ENCODE measurements at places on chromosomes 6 and 20.

GRCh38 chr6:28137505-28137981 lies 4.1 kb upstream of the ZKSCAN8 start:
- DNase-seq, result no peak

DNA sequence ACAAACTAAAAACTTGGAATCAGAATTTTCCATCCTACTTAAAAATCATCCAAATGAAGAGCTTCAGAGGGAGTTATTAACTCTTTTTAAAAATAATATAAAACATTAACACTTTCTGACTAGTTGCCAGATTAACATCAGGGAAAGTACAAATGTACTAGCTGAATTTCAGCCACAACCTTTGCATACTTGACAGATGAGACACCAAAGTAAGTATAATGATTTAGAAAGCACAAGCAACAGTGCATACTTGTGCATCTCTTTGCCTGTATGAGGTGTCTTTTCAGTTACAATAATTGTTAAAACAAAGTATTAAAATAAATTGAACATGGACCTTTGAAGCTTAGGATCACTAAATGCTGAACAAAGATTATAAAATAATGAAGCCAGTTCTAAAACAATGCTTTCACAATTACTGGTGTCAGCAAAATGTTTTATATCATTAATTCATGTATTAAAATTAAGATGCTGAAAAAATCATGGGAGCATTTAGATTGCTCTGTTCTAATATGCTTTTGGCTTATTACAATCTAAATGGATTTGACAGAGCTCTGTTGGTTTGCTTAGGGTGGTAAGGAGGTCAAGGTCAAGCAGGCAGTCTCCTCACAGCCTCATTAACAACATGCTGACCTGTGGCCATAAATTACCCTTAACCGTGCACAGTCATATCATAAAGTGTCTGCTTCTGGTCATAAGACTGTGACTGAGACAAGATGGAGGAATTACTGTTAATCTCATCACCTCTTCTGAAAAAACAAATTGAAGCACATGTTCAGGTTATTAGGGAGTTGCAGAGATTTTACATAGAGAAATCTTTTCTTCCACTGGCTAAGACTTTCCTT lies 15.1 kb downstream of the RNF217 start:
- no peak for DNase-seq

DNA sequence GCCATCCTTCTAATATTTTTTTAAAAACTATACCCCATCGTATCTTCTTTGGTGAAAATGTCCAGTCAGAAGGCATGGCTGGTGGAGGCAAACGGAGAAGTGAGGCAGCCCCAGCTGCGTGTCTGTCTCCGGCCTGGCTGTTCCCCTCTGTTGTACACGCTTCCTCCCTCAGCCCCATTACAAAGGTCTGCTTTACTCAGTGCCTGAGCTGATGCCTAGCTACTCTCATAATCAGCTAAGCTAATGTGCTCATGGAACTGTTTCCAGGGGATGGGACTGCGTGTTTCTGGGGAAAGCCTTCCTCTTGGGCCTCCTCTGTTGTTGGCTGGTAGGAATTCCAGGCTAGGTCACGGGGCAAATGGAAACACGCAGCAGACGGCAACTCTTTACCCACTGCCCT lies 67.3 kb downstream of the PPP1R3G start:
- DNase-seq, result no peak

DNA sequence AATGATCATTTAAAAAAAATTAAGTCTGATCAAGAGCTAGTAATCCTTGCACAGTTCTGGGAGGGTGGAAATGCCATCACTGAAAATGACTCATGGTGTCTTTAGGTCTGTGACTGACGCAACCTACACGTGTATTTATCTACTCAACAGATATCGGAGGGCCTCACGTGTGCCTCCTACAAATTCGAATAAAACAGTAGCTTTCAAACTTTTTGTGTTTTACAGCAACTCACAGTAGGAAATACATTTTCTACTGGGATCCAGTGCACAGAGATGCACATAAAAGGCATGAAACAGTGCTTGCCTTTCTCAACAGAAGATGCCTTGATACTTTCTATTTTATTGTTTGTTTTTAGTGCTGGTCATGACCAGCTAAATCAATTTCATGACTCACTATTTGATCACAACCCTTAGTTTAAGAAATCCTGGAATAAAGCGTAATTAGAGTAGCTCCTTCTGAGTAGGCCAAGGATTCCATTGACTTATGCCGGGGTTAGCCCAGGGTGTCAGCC lies 210.0 kb upstream of the SNX9 start:
- no peak for DNase-seq

GRCh38 chr6:21729431-21729830 lies 135.9 kb downstream of the SOX4 start:
- DNase-seq, result no peak

- no peak for DNase-seq
These were observed 68.0 kb upstream of the KCNQ5 start for GRCh38 chr6:72553531-72554511.

- DNase-seq, result no peak
These were observed 36.8 kb downstream of the THBS2 start for GRCh38 chr6:169216830-169217229.

- no peak for DNase-seq
These were observed 306.1 kb upstream of the FLRT3 start for GRCh38 chr20:14643556-14643955.

- DNase-seq, result no peak
These were observed 46.9 kb downstream of the CDS2 start for GRCh38 chr20:5173751-5174150.

DNA sequence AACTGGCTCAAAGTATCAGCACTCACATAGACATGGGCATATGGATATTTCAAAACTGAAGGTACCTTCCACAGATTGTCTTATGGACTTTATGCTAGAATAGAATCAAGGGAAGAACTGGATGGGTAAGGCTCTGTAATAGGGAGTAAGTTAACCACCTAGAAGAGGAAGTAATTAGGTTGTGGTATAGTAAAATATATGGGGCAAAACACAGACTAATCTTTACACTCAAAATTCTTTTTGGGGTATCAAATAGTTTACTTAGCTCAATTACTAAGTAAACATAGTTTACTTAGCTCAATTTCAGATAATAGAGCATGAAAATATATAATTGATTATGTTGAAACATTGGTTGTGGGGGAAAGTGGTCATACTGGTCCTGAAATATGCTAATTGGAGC lies 94.2 kb upstream of the ATXN1 start:
- no peak for DNase-seq

DNA sequence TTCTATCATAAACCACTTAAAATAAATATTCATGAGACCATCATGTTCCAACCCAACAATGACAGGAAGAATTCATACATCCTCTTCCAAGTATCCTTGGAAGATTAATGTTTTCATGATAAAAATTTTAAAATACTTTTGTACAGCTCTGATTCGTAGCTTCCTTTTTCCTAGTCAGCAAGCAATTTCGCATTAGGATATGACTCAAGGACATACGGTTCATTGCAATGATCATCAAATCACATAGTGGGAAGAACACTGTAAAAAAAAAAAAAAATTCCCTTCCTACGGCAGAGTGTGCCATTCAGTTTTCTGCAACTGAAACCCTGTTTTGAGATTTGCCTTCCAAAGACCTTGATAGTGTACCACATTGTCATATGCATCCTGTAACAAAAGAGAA lies 35.3 kb upstream of the GFOD1 start:
- DNase-seq, result no peak

- no peak for DNase-seq
These were observed 33.9 kb downstream of the KIZ start for GRCh38 chr20:21159658-21160380.

DNA sequence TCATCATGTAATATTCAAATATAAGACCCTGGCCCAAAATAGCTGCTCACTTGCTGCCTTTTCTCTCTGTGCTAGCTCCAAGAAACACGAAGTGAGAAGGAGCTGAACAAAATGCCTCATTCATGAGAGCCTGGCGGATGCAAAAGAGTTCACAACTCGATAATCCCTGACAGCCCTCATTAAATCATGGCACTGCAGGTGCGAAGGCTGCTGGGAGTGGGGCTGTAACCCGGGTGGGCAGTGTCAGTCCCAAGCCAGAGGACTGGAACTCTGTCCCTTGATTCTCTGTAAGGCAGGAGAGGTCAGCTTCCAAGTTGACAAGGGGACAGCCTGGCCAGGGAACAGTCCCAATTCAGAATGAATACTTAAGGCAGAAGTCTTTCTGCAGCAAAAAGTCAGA lies 318.5 kb downstream of the CDC5L start:
- DNase-seq, result no peak

DNA sequence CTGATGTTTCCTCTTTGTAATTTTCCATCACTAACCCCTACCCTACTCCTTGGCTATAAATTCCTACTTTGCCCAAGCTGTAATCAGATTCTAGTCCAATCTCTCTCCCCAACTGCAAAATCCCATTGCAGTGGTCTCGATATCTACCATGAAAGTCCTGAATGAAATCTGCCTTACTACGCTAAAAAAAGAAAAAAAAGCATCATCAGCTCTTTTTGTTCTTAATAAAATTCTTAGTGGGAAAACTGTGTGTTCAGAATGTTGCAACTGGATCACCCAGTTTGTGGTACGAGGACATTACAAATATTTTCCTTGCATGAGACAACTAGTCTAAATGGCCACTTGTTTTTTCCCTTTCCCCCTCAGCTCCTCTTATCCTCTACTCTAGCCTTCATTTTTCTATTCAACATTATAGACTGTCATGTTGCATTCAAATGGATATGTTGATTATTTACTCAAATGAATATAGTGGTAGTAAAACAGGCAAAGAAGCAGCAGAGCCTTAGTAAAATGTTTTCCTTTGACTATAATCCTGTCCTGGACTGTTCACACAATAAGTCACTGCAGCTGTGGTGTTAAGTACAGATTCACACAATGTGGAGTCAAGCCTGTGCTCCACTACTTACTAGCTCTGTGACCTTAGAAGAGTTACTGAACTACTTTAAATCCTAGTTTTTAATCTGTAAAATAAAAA lies 527.1 kb upstream of the MARCKS start:
- no peak for DNase-seq

DNA sequence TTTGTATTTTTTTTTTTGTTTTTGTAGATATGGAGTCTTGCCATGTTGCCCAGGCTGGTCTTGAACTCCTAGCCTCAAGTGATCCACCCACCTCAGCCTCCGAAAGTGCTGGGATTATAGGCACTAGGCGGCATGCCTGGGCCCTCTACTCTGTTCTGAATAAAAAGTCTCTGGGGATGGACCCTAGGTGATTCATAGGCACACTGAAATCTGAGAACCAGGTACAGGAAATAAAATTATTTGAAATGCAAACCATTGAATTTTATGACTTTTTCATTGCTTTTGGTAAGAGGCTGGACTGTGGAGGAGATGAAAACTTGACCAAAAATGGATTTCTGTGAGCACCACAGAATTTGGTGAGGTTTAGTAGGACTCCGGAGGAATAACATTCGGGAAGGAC lies 117.5 kb downstream of the PRIM2 start:
- DNase-seq, result no peak

DNA sequence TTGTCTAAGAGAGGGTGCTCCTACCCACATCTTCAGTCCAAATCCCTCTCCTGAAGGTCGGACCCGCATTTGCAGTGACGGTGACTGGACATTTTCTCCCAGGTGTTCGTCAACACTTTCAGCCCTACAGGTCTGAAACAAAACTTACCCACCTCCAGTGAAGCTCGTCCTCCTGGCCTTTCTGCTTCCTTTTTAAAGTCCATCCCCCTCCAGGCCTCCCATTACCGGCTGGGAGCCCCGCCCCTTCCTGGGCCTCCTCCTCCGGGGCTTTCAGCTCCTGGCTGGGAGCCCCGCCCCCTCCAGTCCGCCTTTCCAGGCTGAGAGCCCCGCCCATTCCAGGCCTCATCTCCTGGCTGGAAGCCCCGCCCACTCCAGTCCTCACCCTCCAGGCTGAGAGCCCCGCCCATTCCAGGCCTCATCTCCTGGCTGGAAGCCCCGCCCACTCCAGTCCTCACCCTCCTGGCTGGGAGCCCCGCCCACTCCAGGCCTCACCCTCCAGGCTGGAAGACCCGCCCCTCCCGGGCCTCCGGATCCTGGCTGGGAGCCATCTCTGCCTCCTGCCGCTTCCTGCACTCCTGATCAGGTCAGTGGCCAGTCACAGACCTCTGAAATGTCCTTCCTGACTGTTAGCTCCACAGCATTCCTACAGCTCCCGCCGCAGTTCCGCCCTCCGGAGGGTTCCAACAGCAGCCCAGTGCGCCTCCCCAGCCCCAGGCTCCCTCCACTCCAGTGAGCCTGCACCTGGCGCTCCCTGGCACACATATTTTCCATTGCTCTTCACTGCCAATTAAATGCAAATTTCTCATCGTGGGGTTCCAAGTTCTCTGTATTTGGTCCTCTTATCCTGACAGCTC lies 98.5 kb downstream of the LY86 start:
- DNase-seq, result peak; percentile 90

DNA sequence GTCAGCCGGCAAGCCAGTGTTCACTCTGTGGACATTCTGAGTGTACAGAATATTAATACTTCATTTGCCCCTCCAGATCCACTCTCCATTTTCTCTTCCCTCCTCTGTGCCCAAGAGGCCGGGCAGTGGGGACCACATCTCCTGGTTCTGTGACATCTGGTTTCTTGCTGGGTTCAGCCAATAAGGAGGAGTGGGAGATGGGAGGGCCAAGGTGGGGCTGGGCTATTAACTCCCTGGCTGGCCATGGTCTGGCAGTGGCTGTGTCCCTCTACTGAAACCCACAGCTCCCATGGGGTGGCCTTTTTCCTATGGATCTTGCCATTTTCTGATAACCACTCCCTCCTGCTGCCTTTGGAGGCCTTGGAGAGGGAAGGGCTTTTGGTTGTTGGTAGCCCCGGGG lies 30.0 kb upstream of the SALL4 start:
- DNase-seq, result no peak

GRCh38 chr6:160238761-160239751 lies 19.6 kb downstream of the SLC22A2 start:
- DNase-seq, result no peak

GRCh38 chr6:105270511-105270910 lies 90.7 kb upstream of the POPDC3 start:
- no peak for DNase-seq

GRCh38 chr6:87736809-87737540 lies 34.9 kb upstream of the AKIRIN2 start:
- no peak for DNase-seq

DNA sequence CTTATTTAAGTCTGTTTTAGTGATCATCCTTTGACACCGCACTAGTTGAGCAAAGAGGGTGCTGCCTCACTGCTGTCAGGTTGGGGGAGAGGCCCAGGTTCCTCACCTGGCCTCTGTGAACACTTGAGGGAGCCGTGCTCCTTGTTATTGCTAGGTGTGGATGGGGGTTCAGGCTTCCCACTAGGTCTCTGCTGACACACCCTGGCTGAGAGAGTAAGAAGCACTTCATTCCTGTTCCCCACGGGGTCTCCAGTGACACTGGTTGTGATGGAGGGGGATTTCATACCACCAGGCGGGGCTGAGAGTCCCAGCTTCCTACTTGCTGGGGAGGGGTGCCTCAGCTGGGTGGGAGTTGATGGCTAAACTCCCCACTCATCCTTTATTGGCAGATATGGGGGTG lies 11.1 kb upstream of the NOTCH4 start:
- DNase-seq, result no peak

GRCh38 chr6:87297119-87297518 lies 25.3 kb upstream of the SMIM8 start:
- DNase-seq, result no peak

GRCh38 chr6:151963001-151963400 lies 155.5 kb downstream of the ESR1 start:
- DNase-seq, result no peak

GRCh38 chr20:8089668-8090067 lies 42.4 kb upstream of the PLCB1 start:
- peak; percentile 21 for DNase-seq

GRCh38 chr20:2521369-2522305 lies 12.9 kb upstream of the ZNF343 start:
- peak; percentile 37 for DNase-seq

All from neuronal stem cell (in vitro differentiated cells).